ENCODE measurements at places on chromosomes 12 and 14. TPM values are rescaled to one million over a fixed set of nuclear protein-coding genes. Genes with fewer than 3 reads are reported as not detected.

Gene SRGAP1
- 0.33 TPM for total RNA-seq

Gene TCL1B
- total RNA-seq = not detected

Gene CATSPERB
- total RNA-seq = 0.05 TPM

Gene HPD
- 0.26 TPM for total RNA-seq

Gene PZP
- not detected for total RNA-seq

Gene PKP2
- 0.16 TPM for total RNA-seq

Gene FCF1
- total RNA-seq = 87.9 TPM

Gene CCNT1
- total RNA-seq = 37.7 TPM

DNA sequence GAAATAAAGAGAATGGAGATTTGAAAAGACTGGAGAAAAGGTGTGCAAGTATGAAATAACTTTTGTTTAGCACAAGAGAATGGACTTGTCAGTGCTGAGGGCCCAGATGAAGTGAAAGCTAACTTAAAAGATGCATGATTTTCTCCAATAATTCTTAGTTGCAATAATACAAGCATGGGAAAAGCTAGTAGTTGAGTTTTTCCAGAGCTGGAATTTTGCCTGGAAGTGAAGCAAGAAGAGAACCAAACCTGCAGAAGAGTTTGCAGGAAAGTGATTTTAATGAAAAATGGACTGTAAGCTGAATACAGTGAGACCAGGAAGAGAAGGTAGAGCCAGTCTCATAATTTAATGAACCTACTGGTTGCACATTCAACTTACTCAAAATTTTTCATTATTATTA lies 69.3 kb upstream of the FSCB start:
- DNase-seq = no peak

GRCh38 chr12:85253853-85254252 lies 26.2 kb upstream of the ALX1 start:
- DNase-seq = no peak

GRCh38 chr12:7751394-7751793 lies 4.2 kb upstream of the CLEC4C start:
- DNase-seq = no peak

DNA sequence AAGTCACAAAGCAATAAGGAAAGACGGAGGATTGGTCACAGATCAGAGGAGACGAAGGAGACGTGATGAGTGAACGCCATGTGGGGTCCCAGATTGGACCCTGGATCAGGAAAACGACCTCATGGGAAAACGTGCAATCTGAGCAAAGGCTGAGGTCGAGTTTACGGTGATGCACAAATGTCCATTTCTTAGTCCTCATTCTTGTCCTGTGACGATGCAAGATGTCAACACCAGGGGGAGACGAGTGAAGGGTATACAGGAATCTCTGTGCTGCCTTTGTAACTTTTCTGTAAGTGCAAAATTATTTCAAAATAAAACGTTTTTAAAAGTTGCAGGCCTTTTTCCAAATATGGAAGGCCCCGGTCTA lies 329.8 kb downstream of the MED13L start:
- DNase-seq = no peak

GRCh38 chr14:68576031-68576430 lies 216.8 kb downstream of the ZFP36L1 start:
- DNase-seq = no peak

DNA sequence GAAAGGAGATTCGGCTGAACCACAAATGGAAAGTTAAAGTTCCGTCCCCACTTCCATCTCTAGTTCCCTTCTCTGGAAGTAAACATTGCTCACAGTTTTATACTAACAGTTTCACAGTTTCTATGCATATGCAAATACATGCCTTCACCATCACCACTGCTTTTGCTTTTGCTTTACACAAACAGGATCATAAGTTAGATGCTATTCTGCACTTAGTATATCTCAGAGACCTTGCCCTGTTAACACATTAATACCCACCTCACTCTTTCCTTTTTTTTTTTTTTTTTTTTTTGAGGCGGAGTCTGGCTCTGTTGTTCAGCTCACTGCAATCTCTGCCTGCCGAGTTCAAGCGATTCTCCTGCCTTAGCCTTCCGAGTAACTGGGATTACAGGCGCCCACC lies 890 bp downstream of the TEP1 start:
- no peak for DNase-seq

GRCh38 chr12:28578361-28578760 lies 388.1 kb downstream of the CCDC91 start:
- DNase-seq = no peak

GRCh38 chr12:14691560-14691959 lies 4.8 kb downstream of the GUCY2C start:
- DNase-seq = no peak

DNA sequence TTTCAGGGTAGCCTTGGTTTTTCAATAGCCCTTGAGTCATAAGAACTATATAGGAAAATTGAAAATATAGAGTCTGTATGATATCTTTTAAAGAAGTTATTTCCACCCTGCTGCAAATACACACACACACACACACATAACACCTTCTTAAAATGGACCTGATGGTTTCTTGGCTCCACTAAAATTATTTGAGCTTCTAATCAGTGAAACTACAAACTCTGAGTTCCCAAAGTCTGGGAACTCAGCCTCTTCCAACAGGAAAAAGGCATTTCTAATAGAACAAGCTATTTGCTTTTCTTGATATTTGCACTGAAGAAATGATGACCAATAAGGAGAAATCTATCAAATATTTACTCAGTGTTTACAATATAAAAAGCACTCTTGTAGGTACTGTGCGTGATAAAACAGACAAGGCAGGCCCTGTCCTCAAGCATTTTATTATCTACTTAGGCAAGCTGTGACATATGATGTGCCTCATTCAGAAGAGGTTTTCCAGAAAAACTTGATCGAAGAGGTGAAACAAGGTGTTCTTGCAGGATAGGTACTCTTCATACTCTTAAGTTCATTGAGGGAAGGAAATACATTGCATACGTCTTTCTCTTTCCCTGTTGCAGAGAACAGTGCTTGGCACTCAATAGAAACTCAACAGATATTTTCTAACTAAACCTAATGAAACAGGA lies 88.6 kb downstream of the MGST1 start:
- DNase-seq = no peak

DNA sequence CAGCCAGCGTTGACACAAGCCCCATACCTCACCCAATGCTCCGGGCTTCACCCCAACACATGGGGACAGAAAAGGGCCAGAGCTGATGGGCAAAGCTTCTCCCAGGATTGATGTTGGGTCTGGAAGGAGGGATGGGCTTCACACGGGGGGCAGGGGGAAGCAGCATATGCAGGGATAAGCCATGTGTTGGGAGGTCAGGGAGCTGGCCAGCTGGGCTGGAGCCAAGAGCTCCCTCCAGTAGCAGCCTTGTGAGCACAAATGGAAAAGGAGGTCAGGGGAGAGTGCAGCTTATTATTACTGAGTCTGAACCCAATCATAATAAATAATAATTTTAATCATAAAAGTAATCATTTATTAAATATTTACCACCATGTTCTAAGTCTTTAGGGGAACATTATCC lies 9.3 kb downstream of the PLEKHD1 start:
- no peak for DNase-seq

GRCh38 chr12:95499772-95500171 lies 25.8 kb downstream of the METAP2 start:
- no peak for DNase-seq

- no peak for DNase-seq
These were observed 75.3 kb downstream of the AACS start for GRCh38 chr12:125140279-125141209.

- DNase-seq = no peak
These were observed 97.3 kb upstream of the BTG1 start for GRCh38 chr12:92242907-92243306.

DNA sequence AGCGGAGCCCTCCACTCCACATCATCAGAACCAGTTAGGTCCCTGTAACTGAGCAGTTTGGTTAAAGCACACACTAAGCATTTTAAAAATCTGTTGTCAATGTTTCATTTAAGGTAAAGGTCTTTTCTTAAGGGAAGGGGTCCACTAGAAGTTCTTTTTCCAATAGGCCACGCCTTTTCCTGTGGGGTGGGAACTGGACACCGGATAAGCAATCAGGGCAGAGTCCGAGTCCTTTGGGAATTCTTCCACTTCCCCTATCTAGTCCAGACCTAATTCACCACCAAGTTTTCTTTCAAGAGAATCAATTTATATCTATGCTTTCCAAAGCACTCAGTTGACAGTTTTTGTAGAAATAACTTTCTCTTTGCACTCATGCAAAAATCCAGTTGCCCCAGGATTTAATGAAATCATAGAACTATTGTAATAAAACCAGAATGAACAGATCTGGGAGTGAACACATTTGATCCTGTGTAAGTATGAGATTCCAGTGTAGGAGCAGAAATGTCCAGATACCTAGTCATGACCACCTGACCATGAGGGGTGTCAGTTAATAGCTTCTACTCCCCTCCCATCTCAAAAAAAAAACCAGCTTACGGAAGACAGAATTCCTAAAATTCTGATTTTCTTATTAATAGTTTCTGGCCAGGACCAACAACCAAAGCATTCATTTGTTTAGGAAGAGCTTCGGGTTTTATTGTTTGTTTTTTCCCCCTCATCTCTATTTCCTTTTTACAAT lies 11.7 kb downstream of the VPS37B start:
- DNase-seq = no peak

- DNase-seq = no peak
These were observed 23.4 kb downstream of the SYNDIG1L start for GRCh38 chr14:74402401-74403251.

GRCh38 chr12:53052419-53053217 lies 2.8 kb downstream of the TNS2 start:
- no peak for DNase-seq

DNA sequence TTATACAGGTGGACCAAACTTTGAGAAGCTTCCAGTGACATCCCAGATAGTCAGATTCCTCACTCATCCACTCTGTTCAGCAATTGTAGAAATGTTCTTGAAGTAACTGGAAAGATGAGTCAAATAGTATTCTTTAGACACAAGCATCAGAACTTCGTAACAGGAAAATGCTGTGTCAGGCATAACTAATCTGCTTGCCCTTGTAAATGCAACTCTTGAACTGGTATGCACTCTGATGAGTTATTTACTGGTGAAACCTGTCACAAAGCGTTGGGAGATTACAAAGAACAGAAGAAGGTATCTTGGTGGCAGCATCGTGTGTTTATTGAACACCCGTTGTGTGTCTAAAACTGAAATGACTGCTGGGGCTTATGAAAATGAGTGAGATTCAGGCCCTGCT lies 10.8 kb upstream of the DUSP6 start:
- DNase-seq = no peak

- DNase-seq = no peak
These were observed 289.2 kb downstream of the ADGRD1 start for GRCh38 chr12:131242741-131243496.

- no peak for DNase-seq
These were observed 520 bp downstream of the KSR2 start for GRCh38 chr12:117968151-117968789.

DNA sequence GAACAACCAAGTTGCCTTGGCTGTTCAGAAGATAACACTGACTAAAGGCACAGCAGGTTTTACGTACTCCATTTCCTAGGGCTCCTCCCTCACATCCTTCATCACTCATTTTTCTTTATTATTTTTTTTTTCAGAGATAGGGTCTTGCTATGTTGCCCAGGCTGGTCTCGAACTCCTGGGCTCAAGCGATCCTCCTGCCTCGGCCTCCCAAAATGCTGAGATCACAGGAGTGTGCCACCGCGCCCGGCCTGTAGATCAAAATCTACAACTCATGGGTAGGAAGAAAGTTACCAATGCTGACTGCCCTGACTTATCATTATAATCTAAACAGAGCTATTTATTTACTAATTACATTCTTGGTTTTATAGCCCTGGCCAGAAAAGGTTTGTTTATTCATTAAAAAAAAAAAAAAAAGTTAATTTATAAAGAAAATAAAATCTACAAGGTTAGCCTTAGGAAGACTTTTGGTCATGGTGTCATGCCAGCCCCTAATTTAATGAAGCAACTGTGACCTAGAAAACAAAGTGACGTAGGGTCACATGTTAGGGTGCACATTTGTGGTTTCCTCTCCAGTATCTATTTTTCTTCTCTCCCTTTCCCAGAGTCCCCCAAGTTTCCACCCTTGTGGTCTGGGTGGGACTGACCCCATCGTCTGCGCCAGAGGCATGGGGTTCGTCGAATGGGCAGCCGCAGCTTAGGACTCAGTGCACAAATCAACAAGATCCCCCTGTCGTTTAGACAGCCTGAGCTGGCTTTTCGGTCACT lies 19.0 kb upstream of the FOXN3 start:
- DNase-seq = no peak

DNA sequence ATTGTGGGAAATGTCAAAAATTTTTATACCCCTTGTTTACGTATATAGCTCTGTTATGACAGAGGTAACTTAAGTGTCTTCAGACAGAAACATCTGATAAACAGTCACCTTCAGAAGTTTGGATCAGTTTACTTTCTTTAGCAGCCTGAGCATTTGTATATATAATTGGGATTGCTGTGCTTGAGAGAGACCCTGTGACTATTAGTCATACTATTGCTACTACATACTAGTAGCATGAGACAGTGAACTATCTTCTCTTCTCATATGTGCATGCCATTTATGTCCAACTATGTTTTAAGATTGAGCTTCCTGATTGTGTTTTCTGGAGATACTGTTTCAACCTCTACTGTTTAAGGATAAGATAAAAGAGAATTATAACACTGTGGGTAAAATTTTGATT lies 101.5 kb downstream of the PDE6H start:
- no peak for DNase-seq
